Stimulated activated CD8-positive, alpha-beta memory T cell treated with anti-CD3 and anti-CD28 coated beads, Interleukin-12 subunit alpha, Interleukin-12 subunit beta, amount 100 ng/mL, for 4 hours (primary cell): ENCODE measurements at places on chromosomes 2 and 18.

- no peak for DNase-seq
These were observed 217.5 kb upstream of the SOX11 start for GRCh38 chr2:5474716-5475115.

DNA sequence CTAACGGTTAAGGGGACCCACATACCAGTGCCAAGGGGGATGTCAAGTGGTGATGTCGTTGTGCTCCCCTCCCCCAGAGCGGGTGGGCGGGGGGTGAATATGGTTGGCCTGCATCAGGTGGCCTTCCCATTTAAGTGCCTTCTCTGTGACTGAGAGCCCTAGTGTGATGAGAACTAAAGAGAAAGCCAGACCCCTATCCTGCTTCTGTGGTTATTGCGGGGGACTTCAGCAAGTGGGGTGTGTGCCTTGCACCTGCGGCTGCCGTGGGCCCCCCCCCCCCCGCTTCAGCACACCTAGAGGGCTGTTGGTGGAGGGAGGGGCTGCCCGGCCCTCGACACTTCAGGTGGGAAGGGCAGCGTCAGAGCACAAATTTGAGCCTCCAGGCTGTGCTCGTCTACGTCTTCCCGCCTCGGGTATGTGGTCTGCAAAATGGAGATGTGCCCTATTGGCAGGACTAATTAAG, 6.1 kb downstream of the CTDSP1 start:
- DNase-seq, result no peak

DNA sequence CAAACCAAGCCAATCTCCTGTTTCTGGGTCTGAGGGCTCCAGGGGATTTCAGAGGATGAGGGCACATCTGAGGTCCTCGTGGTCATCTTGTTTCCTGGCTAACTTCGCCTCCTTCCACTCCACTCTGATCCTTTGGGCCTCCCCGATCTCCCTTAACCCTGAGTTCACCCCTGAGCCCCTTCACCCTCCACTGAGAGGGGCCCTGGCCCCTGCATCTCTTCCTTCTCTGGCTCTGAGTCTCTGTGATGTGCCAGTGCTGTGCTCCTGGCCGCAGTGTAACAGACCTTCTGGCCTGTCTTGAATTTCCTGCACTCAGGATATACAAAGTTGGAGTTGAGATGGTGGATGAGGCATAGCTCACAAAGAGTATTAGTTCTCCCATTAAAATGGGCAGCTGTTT, 84.7 kb upstream of the BOD1L2 start:
- no peak for DNase-seq

DNA sequence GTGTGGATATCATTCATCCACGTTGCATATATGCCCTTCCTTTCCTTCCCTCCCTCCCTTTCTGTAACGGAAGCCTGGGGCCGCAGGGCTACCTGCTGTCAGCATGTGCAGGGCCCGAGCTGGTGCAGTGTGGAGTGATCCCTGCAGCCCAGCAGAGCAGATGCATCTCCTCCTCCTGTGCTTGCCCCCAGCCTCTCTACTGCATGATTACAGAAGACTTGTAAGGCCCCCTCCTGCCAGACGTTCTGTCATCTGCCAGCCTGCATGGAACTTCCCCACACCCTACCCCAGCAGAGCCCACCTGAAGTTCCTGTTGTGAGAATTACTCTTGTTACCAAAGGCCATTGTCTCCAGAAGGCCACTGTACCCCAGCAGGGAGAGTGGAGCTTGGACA, 67.5 kb upstream of the FOSL2 start:
- DNase-seq, result no peak

GRCh38 chr18:11669271-11669947, 19.7 kb upstream of the GNAL start:
- DNase-seq, result no peak

DNA sequence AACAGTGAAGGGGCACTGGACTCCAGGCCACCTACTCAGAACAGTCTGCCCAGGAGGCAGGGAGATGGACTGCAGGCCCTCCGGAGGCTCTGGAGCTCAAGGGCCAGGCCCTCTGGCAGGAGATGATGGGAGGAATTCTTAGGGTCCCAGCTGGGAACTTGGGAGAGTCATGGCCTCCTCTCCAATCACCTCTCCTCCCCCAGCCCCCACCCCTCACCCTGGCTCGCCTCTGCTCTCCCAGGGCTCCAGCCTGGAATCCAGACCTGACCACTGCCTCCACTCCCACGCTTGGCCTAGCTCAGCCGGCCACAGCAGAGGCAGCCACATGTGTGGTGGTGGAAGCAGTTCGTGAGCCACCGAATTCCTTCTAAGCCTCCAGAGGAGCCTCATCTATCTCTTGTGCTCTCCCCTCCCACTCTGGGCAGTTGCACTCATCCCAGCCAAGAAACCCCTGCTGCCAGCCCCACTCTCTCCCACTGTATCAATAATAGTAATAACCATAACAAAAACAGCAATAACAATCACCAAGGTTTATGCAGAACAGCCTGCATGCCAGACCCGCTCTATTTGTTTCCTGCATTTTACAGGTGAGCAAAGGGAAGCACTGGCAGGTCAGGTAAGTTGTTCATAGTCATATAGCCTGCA, 67.4 kb downstream of the TNS1 start:
- no peak for DNase-seq

- DNase-seq, result no peak
These were observed 3.0 kb downstream of the KLHL41 start for GRCh38 chr2:169512525-169512924.

- DNase-seq, result no peak
These were observed 149.4 kb upstream of the NDUFV2 start for GRCh38 chr18:8952769-8953760.

DNA sequence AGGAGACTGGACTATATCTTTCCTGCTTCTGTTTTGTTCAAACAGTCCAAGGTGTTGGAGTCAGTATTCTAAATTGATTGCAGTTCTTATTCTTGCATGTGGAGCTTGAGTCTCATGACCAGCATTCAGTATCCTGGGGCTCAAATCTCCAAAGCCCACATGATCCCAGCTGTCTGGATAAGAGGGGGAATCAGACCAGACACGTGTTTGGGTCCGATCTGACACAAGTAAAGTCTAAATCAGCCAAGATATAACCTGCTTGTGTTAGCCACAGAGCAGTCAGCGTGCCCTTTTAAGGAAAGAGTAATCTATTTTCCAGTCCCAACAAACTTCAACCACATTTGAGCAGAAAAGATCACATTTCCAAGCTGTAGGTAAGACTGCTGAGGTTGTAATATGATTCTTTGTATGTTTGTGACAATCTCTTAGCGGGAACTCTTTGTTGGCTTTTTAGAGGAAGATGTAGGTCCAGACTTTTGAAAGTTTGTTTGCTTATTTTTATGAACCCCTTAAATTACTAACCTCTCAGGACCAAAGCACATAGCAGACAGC, 334.6 kb downstream of the SLC4A3 start:
- no peak for DNase-seq

- no peak for DNase-seq
These were observed 30.1 kb downstream of the SH3RF3 start for GRCh38 chr2:109159096-109159495.

DNA sequence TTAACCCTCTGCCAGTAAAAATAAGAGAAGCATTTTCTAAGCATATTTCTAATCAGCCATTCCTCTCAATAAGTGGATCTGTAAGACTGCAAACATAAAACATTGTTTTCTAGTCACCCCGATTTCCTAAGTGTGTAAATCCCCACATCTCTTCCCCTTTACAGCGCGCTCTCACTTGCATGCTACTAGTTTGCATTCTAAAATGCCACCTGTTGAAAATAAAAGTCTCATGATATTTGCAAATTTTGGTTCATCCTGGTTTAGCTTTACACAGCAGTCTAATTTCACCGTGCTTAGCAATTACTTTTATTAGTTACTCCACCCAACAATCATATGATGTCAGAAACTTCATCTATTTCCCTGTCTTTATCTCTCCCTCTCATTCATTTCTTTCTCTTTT, 1230.7 kb upstream of the ZEB2 start:
- DNase-seq, result no peak

DNA sequence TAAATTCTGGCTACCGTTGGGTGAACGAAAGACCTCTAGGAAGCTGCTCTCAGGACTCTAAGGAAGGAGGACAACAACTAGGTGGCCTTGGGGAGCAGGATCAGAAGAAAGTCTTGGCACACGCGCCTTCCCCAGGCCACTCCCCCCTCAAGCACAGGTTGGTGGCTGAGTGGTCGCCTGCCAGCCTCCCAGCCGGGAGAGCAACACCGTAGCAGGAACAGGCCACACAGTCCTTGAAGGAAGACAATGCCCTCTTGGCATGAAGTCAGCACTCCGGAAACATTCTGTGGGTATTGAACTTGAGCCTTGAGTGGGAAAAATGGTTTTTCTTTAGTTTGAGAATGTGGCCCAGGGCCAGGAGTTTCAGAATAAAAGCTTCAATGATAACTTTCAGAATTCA, 87.4 kb upstream of the AGAP1 start:
- no peak for DNase-seq

DNA sequence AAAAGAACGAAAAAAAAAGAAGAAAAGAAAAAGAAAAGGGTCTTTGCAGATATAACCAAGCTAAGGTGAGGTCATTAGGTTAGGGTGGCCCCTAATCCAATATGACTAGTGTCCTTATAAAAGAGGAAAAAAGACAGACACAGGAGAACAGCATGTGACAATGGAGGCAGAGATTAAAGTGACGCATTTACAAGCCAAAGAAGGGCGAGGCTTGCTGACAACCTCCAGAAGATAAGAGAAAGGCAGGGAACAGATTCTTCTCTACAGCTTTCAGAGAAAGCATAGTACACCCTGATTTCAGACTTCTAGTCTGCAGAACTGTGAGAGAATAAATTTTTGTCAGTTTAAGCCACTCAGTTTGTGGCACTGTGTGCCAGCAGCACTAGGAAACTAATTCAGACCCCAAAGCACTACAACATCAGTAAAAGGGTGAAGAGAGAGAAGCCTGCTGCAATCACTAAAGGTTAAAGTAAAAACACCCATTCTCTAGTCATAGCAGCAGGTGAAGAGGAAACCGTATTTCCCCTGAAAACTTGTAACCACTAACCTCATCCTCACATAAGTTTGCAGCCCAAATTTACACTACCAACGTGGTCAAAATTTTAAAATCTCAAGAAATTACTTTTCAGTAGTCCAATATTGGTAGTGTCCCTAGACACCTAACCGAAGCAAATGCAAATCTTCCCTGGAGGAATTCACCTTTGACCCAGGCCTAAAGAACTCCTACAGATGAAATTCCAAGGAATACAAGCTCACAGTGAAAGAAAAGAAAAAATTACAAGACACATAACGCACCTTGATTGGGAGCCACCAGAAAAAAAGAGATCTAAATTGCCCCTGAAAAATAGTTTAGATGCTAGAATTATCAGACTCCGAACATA, 17.5 kb downstream of the REEP1 start:
- no peak for DNase-seq

GRCh38 chr2:206082298-206082843, 3.6 kb downstream of the INO80D start:
- DNase-seq, result no peak

GRCh38 chr2:208228476-208228875, 26.4 kb downstream of the IDH1 start:
- no peak for DNase-seq

- DNase-seq, result no peak
These were observed 52.5 kb upstream of the TAF1B start for GRCh38 chr2:9790702-9791225.

- DNase-seq, result no peak
These were observed 53.8 kb upstream of the TUBA3E start for GRCh38 chr2:130251873-130252620.

GRCh38 chr2:54947646-54948045, 102.6 kb downstream of the RTN4 start:
- DNase-seq, result no peak

DNA sequence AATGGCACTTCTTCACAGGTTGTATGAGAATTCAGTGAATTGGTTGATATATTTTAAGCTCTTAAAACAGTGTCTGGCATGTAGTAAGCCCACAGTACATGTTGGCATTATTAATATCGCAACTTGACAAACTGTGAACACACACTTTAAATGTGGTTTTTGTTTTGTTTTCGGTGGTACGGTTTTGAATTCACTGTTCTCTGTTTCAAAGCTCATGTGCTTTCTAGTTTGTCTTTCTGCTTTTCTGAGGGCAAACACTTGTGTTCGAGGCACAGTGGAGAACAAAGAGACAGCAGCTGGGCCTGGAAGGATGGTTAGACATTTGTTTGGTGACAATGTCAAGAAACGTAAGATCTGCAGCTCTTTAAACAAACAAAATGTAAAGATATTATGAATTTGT, 276.5 kb upstream of the MC4R start:
- DNase-seq, result no peak

DNA sequence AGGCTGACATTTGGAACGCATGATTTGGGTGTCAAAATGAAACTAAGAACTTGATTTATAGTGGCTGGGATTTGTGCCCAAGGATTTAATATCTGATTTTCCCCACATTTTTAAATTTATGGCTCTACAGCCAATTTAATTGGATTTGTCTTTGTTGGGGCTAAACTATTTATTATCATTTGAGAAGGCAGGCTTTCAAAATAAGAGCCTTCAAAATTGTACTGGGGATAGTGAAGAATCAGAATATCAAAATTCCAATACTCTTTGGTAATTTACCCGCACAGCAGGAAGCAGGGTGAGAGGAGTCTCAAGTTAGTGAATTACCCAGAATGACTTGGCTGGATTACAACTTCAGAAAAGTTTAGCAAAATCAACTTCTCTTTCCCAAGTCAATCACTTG, 278.1 kb downstream of the LRATD1 start:
- no peak for DNase-seq

- no peak for DNase-seq
These were observed 164.9 kb upstream of the NT5C1B start for GRCh38 chr2:18754286-18754685.

DNA sequence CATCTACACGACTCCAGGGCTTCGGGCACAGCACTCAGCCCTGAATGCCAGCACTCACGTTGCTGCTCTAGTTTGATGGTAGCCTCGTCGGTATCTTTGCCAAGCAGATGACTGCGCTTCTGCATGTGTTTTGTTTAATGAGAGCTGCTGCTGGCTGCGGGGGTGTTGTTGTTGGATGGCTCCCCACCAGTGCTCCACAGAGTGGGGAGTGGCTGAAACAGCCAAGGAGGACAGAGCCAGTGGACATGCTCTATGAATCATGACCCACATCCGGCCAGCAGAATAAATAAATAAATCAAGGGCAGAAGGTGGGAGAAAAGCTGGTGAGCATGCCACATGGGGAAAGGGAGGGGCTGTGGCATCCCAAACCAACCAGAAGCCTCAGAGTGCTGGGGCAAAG, 131.2 kb upstream of the SOX11 start:
- no peak for DNase-seq

GRCh38 chr18:10122988-10123950, 209.5 kb downstream of the VAPA start:
- no peak for DNase-seq

GRCh38 chr18:40075616-40076015, 1879.4 kb upstream of the PIK3C3 start:
- DNase-seq, result no peak
